ENCODE measurements at places on chromosomes 7 and 10.

DNA sequence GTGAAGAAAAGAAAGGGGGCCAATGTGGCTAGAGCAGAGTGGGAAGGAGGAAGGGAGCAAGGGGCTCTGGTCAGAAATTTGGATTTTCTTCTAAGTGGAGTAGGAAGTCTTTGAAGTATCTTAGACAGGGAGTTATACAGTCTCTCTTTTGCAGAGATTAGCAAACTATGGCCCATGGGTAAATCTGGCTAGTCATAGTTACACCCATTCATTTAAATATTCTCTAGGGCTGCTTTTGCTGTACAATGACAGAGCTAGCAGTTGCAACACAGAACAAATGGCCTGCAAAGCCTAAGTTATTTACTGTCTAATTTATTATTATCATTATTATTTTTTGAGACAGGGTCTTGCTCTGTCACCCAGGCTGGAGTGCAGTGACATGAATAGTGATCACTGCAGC, 10.5 kb upstream of the LAMB4 start:
- no peak for DNase-seq

DNA sequence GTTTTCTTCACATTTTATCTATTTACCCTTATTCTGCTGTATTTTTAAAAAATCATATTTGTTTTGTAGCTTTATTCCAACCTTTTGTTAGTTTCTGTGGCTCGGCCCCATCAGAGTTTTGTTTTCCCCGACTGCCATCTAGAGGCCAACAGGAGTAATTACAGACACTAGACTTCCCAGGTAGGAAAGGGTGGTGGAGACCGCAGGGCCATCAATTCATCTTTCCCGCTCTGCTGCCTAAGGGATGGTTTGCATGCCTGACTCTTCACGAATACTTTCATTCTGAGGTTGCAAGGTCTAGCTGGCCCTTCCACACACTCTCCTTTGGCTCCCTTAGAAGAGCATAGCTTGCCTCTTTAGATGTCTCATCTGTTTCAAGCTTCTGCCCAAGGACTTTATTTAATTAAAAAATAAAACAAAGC, 38.3 kb downstream of the LYZL2 start:
- DNase-seq = peak; percentile 51

DNA sequence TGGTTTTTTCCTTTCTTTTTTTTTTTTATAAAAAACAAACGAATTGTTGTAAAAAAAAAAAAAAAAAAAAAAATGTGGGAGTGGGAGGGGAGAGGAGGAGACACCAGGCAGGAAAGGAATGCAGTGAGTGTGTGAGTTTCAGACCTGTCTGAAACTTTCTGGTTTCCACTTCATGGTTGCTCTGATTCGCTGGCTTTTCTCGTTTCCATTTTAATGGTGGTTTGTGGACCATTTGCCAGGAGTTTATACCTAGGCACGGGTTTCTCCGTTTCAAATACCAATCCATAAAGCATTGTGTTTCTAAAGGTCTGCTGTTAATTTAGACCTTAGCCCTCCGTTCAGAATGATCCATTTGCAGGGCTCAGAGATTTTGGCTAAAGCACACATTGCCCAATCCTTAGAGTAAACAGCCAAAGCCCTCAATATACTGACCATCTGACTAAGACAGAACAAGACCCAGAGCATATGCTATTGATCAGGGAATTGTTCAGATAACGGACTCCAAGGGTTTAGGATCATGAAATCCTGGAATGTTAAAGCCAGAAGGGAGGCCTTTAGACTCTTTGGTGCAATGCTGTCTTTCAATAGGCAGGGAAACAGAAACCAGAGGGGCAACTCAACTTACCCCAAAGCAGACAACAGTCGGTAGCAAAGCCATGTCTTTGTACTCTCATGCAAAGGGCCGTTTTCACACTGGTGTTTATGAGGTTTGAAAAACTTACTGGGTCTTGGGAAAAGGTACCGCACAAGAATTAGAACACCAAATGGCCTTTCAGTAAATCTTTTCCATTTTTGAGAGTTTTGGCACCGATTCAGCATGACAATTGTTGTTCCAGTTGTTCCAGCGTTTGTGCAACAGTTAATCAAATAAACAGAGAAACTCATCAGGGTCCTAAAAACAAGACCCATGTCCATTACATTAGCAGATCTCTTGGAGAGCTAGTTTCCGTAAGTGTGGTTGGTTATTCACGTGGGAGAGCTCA, 94.3 kb upstream of the AGBL3 start:
- DNase-seq = no peak

DNA sequence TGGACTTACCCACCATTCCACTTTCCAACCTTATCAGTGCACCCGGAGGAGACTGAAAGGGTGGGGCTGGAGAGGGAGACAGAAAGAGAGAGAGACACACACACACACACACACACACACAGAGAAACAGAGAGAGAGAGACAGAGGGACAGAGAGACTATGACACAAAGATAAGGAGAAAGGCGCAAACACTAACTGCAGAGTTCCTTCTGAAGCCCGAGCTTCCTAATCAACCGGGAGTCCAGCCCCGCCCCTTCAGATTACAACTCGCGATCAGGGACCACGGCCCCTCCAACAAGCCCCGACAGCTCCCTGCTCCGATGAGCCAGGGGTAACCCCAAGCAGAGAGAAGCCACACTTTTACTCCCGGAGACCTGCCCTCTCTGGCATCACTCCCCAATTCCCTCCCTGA, 499 bp downstream of the GAL3ST4 start:
- no peak for DNase-seq

GRCh38 chr10:22825841-22826240, 102.0 kb upstream of the ARMC3 start:
- DNase-seq = peak; percentile 88

GRCh38 chr7:25348104-25348503, 119.8 kb upstream of the NPVF start:
- DNase-seq = no peak

DNA sequence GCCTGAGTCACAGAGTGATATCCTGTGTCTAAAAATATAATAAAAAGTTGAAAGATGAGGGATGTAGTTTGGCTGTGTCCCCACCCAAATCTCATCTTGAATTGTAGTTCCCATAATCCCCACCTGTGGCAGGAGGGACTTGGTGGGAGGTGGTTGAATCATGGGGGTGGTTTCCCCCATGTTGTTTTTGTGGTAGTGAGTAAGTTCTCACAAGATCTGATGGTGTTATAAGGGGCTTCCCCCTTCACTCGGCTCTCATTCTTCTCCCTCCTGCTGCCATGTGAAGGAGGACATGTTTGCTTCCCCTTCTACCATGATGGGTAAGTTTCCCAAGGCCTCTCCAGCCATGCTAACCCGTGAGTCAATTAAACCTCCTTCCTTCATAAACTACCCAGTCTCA, 25.1 kb upstream of the UBE3C start:
- DNase-seq = no peak

DNA sequence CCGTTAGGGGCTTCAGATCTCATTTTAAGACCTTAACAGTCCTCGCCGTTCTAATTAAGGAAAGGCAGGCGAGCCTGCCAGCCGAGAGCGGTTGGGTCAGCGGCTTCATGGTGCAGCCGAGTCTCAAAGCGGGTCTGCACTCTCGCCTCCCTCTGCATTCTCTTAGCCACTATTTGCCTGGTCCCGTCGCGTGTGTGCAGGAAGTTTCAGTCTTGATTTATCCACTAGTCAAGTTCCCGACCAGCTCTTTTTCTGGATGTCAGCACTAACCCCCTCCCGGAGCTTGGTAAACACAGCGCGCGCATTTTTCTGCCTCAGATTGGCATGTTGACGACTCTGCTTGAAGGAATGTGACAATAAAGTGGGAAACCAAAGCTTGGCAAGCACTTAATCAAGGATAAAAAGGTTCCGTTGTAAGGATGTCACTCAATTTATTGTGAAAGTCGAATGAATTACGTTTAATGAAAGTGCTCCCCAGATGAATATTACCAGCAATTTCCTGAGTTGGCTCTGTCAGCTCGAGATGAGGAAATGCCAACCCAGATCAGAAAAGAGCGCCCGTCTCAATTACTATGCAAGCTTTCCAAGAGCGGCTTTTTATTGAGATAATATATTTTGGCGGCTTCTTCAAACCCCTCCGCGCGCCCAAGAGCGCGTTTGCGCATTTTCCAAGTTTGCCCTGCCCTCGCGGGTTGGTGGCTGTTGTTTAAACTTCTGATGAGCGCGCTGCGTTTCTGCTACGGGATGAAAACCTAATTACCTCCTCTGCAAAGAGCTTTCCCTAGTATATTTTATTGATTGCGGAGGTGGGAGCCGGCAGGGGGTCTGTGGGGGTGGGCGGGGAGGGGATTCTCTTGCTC, 7.9 kb downstream of the NXPH1 start:
- DNase-seq = no peak

GRCh38 chr7:106613848-106614560, 47.0 kb downstream of the CCDC71L start:
- no peak for DNase-seq

DNA sequence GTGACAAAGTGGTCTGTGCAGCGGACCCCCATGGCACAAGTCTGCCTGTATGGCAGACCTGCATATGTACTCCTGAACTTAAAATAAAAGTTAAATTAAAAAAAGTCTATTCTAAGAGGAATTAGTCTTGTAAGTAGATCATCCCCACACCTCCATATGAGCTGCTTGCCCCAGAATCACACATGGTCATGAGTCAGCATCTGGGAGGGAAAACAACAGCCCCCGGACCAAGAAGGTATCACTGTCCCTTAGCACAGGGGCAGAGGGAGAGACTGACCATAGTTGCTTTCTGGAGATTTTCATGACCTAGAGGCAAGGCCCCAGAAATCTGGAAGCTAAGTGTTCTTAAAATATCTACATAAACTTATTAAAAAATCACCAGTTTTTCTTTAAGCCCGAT, 86.6 kb upstream of the PDK4 start:
- DNase-seq = no peak

DNA sequence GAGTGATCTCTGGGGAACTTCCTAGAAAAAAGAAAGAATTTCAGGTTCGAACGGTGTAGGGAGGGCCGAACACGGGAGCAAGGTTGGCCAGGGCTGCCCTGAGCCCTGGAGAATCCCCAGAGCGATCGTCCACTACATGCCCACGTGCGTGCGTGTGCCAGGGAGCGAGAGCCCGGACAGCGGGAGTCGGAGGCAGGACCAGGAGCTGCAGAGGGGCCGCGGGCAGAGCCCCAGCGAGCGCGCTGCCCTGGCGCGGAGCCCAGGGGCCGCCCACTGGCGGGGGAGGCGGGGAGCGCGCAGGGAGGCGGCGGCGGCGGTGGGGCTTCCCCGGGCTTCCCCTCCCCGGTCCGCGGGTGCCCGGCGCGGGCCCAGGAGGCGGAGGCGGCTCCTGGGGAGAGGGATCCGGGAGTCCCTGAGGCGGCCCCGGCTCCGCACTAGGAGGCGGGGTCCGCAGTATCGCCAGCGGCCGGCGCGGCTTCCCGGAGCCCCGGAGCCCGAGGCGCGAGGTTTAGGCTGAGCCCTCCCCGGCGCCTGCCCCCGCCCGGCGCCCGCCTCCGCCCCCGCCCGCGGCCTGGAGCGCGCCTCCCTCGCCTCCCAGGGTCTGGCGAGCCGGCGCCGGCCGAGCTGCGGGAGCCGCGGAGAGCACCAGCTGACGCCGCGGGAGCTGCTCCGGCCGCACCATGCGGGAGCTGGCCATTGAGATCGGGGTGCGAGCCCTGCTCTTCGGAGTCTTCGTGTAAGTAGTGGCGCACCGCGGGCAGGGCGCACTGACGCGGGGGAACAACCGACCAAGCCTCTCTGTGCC, at the start of gene PLPP4:
TSS of gene PLPP4 (plus strand) at position 602 of the 805 bp plus-strand sequence. CDS start at position 681, 79 bp downstream.
- peak; percentile 61 for DNase-seq

DNA sequence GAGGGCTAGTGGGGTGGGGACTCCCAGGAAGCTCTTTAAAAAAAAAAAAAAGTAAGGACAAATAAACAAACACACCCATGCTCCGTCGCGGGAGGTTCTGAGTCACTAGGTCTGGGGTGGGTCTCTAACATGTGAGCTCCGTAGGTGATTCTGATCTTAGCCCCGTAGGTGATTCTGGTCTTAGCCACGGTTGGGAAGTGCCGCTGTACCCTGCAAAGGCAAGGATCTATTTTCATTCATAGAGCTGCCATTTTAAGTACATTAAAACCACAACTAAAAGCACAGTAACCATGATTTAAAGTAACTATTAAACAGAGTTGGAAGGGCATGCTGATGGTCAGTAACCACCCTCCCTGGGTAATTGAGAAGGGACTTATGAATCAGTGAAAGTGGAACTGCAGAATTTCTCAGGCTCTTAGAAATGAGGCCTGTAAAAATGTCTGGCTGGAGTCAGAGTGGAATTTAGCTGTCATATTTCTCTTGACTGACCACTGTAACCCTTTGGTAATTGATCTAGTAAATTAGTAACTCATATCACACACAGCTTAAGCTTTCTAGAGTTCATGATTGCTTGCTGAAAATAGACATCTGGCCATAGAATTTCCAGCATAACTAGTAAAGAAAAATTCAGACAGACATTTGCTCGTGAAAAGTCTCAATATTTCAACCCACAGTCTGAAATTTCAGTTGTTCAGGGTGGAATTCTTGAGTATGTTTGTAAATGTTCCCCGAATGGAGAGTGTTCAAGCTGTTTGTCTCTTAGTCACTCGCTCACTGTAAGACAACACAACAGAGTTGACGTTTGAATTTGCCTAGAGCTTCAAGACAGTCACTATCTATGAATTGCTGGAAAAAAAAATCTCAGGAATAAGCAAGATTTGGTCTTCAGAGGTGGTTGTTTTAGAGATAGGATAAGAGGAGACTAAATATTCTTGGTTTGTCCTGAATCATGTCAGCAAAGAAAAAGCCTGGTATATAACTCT, 34.2 kb upstream of the TCF7L2 start:
- peak; percentile 82 for DNase-seq

DNA sequence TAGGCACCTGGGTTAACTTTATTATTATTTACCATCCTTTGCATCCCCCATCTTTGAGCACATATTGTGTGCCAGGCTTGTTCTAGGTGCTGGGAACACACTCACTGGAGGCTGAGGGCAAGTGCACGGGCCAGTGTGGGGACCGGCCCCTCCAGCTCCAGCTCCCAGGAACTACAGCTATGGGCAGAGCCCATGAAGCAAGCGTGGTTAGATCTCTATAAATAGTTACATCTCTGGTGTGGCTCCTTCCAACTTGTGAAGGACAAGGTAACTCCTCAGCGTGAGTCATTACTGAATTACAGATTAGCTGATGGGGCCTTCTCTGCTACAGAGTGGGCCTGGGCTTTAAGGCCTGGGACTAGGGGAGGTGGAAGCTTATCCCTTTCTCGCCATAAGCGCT, 583.5 kb downstream of the SDK1 start:
- no peak for DNase-seq

DNA sequence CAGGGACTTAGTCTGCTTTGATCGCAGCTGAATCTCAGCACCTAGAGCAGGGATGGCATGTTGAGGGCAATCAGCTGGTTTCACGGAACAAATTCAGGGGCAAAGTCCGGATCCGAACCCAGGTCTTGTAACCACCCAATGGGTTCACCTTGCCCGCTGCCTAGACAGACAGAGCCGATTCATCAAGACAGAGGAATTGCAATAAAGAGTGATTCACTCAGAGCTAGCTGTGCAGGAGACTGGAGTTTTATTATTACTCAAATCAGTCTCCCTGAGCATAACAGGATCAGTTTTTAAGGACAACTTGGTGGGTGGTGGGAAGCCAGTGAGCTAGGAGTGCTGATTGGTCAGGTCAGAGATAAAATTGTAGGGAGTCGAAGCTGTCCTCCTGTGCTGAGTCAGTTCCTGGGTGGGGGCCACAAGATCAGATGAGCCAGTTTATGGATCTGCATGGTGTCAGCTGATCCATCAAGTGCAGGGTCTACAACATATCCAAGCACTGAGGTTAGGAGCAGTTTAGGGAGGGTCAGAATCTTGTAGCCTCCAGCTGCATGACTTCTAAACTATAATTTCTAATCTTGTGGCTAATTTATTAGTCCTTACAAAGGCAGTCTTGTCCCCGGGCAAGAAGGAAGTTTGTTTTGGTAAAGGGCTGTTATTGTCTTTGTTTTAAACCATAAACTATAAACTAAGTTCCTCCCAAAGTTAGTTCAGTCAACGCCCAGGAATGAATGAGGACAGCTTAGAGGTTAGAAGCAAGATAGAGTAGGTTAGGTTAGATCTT, 43.5 kb upstream of the CHST3 start:
- DNase-seq = peak; percentile 58
